ENCODE measurements at places on chromosomes 2 and 18.
A peak's percentile ranks its signal among the peaks of the same experiment; 100 is the strongest.

- DNase-seq: no peak
Observed at GRCh38 chr2:162365392-162365791, 21.5 kb downstream of the GCA start.

GRCh38 chr2:234292962-234293243 is 204.0 kb downstream of the ARL4C start:
- no peak for DNase-seq

DNA sequence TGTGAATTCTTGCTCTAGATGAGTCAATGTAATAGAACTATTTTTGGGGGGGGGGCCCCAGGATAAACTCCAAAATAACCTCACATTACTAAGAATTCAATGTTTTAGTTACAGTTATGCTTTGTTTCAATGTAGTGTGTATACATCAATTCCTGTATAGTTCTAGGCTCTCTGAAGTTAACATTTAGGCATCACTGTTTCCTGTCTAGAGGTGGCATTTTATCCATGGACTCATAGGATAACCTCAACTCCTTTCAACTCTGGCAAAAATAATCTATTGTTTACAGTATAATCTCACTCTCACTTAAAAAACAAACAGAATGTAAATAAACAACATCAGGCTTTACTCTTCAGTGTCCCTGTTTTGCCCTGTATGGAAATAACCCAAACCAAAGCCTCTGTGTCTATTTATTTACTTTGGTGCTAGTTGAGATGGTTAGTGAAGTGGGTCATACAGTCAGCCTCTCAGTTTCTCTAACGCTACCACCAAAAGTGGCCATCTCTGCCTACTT is 79.3 kb upstream of the MMADHC start:
- DNase-seq: no peak

- DNase-seq: no peak
Observed at GRCh38 chr2:65662654-65663432, 230.4 kb upstream of the SPRED2 start.

- DNase-seq: no peak
Observed at GRCh38 chr2:156435396-156435717, 822 bp upstream of the GPD2 start.

DNA sequence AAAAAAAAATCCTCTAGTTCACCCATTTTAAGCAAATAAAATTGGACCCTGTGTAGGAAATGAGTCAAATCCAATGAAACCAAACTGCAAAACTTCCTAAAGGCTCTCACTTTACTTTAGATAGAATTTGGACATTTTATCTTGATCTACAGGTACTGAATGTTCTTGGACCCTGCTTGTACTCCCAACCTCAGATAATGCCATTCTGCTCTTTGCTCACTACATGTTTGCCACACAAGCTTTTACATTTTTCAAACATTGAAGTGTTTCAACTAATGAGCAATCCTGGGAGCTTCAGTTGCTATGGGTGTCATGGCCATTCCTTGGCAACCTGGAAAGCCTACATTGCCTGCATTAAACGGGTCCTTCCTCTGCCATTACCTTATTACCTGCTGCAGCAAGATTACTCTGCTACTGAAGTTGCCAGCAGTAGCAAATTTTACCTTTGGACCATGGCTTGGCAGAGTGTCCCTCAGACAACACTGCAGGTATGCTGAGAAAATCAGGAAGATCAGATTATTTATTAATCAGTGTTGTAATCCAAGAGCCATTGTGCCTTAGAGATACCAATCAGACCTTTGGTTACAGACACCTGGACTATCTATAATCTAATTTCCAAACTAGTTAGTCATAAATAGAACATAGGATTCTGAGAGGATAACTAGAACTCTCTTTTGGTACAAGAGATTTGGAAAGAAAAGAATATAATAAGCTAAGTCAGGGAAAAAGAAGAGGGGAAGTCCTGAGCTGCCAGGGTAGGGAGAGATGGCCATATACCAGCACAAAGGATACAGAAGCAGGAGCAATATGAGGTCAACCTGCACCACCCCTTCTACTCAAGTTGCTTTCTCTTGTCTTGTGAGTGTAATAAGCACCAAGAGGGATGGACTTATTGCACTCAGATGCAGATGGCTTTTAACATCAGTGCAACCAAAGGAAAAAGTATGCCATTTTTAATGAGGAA is 293.3 kb upstream of the TFPI start:
- no peak for DNase-seq

GRCh38 chr2:195891081-195891480 is 177.6 kb downstream of the DNAH7 start:
- DNase-seq: no peak

GRCh38 chr2:194867328-194867727 is 789.7 kb upstream of the SLC39A10 start:
- no peak for DNase-seq

GRCh38 chr2:32484937-32485336 is 128.1 kb downstream of the BIRC6 start:
- DNase-seq: no peak

DNA sequence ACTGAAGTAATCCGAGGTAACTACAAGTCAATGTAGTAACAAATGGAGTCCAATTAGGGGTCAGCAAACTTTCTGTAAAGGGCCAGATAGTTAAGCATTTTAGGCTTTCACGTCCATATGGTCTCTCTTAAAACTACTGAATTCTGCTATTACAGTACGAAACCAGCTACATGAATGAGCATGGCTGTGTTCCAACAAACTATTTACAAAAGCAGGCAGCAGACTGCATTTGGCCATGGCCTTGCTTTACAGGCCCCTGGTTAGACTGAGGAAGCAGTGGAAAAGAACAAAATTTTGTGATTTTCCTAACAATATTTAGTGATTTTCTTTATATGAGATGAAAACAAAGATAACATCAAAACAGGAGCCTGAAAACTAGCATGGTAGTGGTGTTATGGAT is 64.0 kb downstream of the RTN4 start:
- no peak for DNase-seq

DNA sequence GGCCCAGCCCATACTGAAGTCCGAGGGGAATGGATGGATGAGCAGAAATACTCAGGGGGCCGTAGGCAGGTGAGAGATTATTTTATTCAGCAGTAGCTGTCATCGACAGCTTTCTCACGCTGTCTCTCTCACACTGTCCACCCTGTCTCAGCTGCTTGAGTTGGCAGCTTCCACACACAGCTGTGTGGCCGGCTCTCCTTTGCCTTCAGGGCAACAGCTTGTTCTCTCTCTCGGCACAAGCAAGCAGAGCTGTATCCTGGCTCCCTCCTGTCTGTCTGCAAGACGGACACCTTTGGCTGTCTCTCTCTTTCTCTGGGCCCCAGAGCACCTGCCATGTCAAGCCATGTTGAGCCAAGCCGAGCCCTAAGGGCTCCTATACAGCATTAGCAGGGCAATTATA is 9.8 kb upstream of the PAPOLG start:
- DNase-seq: no peak

DNA sequence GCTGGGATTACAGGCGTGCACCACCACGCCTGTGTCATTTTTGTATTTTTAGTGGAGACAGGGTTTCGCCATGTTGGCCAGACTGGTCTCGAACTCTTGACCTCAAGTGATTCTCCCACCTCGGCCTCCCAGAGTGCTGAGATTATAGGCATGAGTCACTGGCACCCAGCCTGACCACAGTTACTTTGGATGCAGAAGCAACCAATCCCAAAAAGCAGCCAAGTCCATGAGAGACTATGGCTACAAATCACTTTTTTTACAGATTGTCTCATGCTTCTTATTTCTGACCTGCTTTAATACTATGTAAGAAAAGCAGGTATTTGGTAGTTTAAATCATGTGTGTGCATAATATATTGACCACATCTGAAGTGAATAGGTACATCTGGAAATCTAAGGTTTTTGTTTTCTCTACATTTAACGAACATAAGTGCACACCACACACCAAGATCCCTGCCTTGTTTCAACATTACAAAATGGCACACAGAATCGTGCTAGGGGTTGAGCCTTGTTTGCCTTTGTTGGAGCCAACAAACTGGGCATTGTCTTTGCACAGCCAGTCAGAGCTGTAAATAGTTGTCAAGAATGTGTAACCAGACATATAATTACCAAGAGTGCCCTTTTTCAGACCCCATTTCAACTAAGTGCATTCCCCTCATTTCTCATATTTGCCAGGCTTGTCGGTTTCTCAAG is 18.3 kb upstream of the MAP4K4 start:
- DNase-seq: no peak

- no peak for DNase-seq
Observed at GRCh38 chr2:238771639-238772038, 76.2 kb upstream of the TWIST2 start.

GRCh38 chr2:144032566-144032965 is 487.4 kb downstream of the ZEB2 start:
- DNase-seq: no peak

DNA sequence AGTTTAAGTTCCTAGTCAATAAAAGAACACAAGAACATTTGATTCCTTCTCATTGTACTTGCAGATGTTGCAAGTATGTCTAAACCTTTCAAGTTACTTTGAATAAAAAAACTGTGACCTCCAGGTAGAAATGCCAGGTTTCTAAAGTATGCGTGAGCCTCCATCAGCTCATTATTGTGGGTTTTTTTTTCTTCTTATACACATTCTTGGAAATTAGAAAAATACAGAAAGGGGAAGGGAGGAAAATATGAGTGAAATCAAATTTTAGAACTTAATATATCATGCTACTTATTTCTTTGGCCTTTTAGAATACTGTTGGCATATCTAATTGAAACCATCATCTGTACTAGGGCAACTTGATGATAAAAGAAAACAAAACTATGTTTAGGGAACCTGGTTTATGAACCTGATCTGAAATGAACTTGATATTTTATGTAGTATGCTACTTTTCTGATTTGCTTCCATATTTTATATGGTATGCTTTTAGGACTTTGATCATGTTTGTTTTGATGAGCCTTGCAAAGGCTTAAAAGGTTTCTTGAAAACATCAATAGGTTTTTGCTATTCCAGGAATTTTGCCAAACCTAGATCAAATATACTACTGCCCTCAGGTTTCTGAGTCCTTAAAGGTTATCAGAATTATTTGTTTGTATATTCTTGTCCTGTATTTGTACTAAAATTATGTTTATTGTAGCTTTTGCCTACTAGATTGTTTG is 130.7 kb upstream of the MAP3K20 start:
- DNase-seq: no peak

GRCh38 chr18:31482051-31482450 is 15.9 kb upstream of the DSG2 start:
- no peak for DNase-seq

GRCh38 chr2:36889795-36890194 is 76.5 kb downstream of the STRN start:
- DNase-seq: no peak

- no peak for DNase-seq
Observed at GRCh38 chr18:58060254-58060653, 16.2 kb downstream of the NEDD4L start.

DNA sequence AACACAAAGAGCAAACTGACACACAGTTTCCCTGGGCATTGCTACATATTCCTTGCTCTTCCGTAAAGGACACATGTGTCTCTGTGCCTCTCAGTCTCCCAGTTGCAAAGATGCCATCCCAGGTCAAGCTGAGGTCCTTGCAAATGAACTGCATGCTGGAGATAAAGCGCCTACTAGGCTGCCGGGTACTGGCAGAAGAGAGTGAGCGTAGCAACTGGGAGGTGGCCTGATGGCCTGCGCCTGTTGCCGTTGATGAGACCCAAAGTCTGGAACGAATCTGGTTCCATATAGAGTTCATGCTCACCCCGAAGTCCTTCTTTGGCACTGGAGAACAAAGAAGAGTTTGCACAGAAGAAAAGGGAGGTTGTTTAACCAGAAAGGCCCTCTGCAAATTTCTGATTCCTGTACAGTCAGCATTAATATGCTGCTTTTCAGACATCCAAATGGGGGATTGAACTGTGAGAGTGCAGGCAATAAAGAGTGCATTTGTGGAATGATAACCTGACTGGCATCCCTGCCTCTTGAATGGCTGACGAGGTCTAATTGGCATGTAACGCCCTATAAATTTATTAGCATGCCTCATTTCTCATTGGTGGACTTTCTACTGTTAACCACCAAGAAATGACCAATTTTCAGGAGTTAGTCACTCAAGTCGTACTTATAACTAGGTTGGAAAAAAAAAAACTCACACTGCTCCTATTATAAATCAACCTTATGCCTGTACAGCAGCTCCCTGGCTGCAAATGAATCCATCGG is 78.7 kb downstream of the GBX2 start:
- DNase-seq: no peak

GRCh38 chr2:240209493-240209892 is 69.0 kb upstream of the OTOS start:
- peak; percentile 50 for DNase-seq

DNA sequence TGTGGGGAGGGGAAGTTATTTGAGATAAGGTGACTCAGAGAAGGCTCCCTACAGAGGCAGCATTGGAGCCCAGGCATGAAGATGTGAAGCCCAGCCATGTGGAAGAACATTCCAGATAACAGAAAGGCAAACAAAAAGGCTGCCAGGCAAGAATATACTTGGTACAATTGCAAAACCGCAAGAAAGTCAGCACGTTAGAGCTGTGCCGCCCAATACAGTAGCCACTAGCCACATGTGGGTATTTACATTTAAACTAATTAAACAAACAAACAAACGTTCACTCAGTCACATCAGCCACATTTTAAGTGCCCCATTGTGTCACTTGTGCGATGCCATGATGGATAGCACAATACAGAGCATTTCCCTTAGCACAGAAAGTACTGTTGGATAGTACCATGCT is 179.6 kb downstream of the SATB2 start:
- DNase-seq: no peak

DNA sequence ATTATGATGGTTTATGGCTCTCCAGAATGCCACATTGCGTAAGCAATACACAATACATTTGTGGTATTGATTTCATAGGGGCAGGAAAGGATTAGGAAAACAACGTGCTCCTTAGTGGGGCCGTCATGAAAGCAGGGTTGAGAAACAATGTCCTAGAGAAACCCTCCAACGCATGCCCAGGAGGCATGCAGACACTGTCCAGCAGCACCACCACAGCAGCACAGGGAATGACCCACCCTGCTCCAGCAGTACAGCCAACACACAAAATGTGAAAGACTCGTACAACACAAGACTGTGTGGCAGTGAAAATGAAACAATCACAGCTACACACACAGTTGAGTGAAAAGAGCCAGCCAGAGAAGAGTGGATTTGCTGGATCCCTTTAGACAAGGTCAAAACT is 66.3 kb downstream of the FAM168B start:
- no peak for DNase-seq

GRCh38 chr2:177241711-177242120 is 22.8 kb downstream of the NFE2L2 start:
- DNase-seq: no peak

DNA sequence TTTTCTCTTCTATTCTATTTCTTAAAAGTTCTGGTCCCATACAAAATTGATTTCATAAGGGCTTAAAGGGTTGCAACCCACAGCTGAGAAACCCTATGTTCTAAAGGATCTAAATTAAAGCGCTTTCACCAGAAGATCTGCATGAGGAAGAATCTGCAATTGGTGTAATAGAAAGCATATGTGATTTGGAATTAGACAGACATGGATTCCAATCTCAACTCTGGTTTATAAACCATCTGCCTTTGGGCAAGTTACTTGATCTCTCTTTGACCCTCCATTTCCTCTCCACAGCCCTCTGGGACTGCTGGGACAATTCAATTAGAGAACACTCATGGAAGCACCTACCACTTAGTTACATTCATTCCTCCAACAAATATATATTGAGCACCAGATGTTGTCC is 178.7 kb downstream of the ANTXR1 start:
- DNase-seq: no peak

- no peak for DNase-seq
Observed at GRCh38 chr18:48858676-48859075, 92.1 kb downstream of the SMAD7 start.
